Brain (organoid and tissue), 16 donors: ENCODE measurements at places on chromosomes 7 and 10. TPM values are rescaled to one million over a fixed set of nuclear protein-coding genes. Genes with fewer than 3 reads are reported as not detected.

Gene EGR2
- 0.54 TPM for polyA plus RNA-seq

Gene C10orf105
- 3.3 TPM for polyA plus RNA-seq

Gene CAV1
- 7.7 TPM for polyA plus RNA-seq

GRCh38 chr10:117005527-117006055 is 604 bp upstream of the SHTN1 start:
- peak; percentile 64 for DNase-seq

DNA sequence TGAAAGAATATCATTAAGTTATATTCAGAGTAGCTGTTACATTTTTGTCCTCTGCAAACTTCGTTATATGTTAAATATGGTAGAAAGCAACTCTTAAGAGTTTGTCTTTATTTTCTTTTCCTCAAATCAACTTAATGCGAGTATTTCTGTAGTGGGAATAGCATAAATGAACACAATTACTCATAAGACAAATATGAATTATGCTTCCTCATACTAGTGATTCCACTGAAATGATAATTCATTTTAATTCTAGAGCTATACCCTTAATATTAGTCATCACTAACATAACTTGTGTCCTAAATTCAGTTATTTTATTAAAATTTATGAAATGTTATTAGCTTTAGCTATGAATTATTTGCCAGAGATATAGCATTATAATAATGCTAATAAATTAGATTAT is 820.6 kb upstream of the KCND2 start:
- no peak for DNase-seq

DNA sequence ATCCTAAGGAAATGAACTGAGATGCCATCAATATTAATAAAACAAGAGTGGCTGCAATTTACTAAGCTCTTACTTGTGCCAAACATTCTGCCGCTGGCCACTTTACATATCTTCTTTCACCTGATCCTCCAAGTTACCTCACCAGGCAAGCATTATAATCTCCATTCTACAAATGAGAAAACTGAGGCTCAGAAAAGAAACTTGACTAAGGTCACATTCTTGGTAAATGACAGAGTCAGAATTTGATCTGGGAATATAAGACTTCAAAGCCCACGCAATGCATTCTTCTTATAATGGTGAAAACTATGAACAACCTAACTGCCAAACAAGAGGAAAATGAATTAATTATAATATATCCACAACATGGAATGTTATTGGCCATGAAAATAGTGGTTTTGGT is 46.1 kb upstream of the SMNDC1 start:
- DNase-seq: no peak

DNA sequence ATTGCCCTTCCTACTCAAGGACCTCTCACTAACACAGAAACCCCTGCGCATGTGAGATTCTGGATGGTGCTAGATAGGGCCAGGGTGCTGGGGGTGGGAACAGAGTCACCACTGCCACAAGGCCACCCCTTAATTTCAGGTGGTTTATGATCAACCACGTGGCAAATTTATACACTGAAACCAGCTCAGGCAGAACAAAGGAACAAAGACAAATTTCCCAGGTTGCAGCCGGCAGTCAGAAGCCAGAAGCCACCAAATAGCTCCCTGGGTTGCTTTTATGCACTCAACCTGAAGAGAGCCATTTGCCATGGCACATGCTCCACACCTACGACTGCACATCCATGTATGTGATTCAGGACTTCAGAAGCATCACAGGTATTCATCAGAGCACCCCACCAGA is 2.5 kb downstream of the VOPP1 start:
- DNase-seq: peak; percentile 49

DNA sequence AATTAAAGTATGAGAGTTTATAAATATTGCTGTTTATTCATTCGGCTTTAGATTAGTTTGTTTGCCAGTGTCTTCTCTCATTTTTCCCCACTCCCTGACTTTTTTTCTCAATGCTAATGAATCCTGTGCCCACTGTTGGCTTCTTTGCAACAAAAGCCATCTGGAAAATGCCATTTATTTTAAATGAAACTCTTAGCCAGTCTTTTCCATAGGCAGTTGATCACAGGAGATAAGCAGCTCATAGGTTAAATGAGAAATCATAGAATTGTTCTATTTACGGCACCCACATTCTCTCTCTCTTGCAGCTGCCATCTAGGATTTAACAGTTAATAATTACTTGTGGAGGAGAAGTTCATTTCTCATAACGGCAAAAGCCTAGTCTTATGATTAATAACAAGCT is 249.3 kb upstream of the POM121L12 start:
- DNase-seq: peak; percentile 37

DNA sequence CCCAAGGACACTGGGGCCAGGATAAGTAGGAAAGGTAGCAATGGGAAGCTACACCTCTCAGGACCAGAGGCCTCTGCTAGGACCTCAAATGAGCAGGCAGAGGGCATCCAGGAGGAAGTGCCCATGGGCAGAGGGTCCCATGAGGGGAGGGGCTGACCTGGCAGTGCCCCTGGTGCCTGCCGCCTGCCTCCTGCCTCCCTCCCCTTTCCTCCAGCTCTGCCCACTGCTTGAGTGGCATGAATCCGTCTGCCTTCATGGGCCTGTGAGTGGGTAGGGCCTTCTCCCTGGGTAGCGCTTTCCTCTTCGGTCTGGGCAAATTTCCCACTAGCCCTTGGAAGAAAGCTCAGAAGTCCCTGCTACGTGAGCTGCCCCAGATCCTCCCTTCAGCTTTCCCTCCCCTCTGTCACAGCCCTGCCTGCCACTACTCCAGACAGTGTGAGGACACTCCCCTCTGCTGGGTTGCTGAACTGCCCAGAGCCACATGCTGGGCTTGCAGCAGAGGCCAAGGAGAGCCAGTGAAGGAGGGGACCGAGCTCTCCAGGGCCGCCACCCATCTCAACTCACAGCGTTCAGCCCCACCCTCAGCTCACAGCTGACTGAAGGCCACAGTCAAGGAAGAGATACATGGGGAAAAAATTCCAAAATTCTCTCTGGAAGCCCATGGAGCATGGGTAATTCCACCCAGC is 141.4 kb downstream of the ARHGAP22 start:
- DNase-seq: no peak

DNA sequence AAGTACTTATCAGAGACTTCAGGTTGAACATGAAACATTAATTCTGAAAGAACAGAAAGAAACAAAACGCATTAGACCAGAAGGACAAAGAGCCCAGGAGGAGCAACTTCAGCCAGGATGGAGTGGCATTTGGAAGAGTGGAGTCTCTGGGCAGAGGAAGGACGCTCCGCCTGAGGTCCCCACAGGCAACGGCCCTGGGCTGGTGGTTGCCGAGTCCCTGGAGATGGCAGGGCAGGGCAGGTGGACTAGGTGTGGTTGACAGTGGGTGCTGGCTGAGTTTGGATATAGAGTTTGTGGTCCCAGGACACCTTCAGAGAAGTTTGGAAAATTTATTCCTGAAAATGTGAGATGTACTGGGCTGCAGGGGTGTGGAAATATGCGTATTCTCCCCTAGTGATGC is 27.4 kb upstream of the LARP4B start:
- DNase-seq: no peak
